ENCODE measurements at places on chromosomes 1 and 21.

GRCh38 chr1:64404202-64404601 lies 65.7 kb upstream of the CACHD1 start:
- no peak for DNase-seq

DNA sequence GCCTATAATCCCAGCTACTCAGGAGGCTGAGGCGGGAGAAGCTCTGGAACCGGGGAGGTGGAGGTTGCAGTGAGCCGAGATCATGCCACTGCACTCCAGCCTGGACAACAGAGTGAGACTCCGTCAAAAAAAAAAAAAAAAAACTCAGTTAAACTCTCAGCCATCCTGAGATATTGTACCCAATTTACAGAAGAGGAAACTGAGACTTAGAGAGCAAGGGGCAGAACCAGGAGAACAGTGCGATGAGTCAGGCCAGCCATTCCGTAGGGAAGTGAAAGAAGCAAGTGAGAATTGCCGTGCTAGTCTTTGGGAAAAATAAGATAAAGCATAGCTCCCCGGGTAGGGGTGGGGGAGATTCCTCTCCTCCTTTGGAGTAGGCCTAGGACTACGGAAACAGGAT lies 69.7 kb downstream of the SETD4 start:
- DNase-seq = no peak

- no peak for DNase-seq
These were observed 71.1 kb downstream of the RABGAP1L start for GRCh38 chr1:174230399-174230798.

DNA sequence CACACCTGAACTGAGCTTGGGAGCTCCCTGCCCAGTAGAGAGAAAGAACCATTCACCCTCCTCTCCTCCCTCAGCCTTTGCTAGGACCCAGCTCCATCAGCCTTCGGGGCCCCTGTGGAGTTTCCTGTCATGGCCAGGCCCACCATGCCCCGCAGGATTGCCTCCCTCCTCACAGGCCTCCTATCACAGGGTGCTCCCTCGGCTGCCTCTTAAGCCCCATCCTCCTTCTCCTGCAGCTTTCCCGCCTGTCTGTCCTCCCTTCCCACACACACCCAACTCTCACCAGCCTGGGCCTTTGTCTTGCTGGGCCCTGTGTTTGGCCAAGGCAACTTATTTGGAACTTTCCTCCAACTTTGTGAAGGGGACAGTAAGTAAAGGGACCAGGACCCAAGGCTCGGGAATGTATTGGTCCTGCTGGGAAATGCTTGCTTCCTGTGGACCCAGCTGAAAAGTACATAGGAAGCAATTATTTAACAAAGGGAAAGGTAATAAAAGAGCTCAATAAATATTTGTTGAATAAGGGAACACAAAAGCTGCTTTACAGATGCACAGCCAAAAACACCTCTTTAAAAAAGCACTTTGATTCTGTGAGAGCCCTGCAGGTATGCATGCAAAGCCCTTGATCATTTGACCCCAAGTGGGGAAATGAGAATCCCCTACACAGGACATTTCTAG lies 31.6 kb upstream of the TENT5C start:
- DNase-seq = no peak

GRCh38 chr1:119582801-119583200 lies 65.3 kb downstream of the ZNF697 start:
- DNase-seq = no peak

GRCh38 chr1:23559985-23560741 lies 862 bp upstream of the ID3 start:
- DNase-seq = no peak
